ENCODE measurements at places on chromosomes 11 and 22. TPM values are rescaled to one million over a fixed set of nuclear protein-coding genes. Genes with fewer than 3 reads are reported as not detected.

The KRTAP5-11 gene
- total RNA-seq: not detected

The MUC6 gene
- not detected for total RNA-seq

DNA sequence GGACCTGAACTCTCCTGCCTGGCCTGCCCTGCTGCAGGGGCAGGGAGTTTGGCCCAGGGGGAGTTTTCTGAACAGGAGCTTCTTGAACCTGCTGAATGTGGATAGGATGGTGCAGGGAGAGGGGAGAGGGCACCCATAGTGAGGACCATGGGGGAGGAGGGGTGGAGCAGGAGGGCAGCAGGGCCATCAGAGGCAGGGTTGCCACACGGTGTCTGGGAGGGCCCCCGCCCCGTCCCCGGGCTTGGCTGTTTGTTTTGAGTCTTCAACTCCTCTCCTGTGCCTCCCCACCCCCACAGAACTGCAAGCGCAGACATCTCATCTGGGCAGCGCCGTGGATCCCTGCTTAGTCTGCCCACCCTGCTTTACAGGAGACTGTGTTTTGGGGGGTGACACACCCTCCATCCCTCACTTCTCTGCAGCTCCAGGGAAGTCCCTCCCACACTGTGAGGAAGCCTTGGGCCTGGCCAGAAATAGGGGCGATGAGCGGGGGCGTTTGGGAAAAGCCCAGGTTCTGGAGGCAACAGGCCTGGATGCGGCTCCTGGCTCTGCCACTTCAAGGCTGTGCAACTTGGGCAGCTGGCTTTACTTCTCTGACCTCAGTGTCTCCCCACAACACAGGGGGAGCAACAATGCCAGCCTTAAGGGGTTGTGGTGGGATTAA is 14.4 kb downstream of the NFAM1 start:
- H3K27me3 ChIP-seq: peaks cover 4% of the 10 kb centered on the region
- no peaks in the 10 kb centered on the region for H3K4me1 ChIP-seq
- H3K36me3 ChIP-seq: no peaks in the 10 kb centered on the region
- H3K27ac ChIP-seq: no peak overlapping the region
- DNase-seq: no peak

DNA sequence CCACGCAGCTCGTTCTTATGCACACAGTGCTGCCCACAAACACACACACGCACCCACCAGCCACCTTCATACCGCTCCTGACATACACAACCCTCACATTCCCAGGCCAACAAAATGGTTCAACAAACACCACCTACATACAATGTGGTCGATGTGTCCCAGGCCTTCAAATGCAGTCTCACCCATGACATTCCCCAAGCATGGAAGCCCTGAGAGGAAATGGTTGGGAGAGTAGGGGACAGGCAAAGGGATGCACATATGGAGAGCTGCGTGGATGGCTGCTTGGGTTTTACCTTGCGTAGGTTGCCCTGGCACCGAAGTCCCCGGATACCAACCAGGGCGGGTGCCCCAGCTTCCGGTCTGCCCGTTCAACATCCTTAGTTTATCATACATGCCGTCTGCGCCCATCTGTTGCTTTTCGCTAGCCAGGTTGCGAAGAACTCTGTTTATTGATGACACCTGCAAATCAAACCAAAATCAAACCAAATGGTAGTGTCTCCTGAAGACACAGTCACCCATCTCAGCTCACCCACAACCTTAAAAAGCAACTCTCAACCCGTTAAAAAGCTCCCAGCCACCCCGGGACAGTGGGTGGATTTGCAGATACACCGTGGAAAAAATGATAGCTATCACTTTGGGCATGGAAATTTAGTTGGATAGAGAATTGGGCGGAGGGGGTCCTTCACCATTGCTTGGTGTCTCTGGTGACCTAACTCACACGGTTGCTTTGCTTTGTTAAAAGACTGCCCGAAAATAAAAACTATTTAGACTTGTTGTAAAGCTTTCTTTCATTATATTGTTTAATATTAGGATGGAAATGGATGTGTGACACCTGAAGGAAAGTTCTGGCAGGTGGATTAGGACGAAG is 10.5 kb downstream of the PAX6 start:
- no peaks in the 10 kb centered on the region for H3K4me1 ChIP-seq
- no peak overlapping the region for H3K4me3 ChIP-seq
- DNase-seq: no peak
- no peak overlapping the region for H3K27ac ChIP-seq
- no peaks in the 10 kb centered on the region for H3K27me3 ChIP-seq

DNA sequence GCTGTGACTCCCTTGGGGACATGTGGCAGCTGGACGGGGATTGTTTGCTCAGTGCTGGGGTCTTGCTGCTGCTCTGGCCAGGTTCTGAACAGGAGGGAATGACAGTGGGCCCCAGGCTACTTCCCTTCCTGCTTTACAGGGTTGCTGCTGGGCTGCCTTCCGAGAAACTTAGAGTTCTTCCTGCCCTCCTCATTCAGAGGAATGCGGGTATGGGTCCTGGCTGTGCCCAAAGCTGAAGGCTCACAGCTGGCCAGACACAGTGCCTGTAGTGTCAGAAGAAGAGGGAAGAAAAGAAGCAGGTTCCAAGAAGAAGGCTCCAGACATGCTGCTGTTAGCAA is 108.3 kb upstream of the PARVA start:
- no peaks in the 10 kb centered on the region for H3K36me3 ChIP-seq
- H3K4me1 ChIP-seq: peaks cover 27% of the 10 kb centered on the region
- no peak overlapping the region for H3K27ac ChIP-seq
- no peak overlapping the region for H3K4me3 ChIP-seq
- no peaks in the 10 kb centered on the region for H3K27me3 ChIP-seq

DNA sequence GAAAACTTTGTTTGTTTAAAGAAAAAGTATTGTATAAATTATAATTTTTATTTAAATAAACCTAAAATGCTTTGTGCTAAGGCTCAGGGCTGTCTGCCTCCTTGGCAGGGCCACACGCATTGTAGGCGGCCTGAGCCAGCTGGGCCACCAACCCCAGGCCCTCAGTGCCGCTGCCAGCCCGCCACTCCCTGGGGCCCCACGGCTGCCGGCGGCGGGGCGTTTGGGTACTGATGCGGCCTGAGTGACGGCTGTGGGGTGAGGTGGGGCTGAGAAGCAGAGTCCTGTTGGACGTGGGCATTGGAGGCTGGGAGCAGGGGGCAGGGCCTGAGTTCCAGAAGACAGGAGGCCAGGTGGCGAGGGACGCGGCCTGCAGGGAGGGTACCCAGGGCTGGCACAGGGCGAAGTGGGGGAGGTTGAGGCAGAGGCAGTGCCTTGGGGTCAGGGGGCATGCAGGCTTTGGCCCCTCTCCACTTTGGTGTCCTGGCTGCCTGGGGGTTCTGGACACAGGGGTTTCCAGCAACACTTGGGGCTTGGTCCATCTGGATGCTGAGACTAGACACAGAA is 58.3 kb downstream of the CERK start:
- H3K4me1 ChIP-seq: peaks cover 17% of the 10 kb centered on the region
- no peaks in the 10 kb centered on the region for H3K27me3 ChIP-seq
- DNase-seq: peak; percentile 81
- no peak overlapping the region for H3K4me3 ChIP-seq
- no peak overlapping the region for H3K27ac ChIP-seq
- no peaks in the 10 kb centered on the region for H3K36me3 ChIP-seq

DNA sequence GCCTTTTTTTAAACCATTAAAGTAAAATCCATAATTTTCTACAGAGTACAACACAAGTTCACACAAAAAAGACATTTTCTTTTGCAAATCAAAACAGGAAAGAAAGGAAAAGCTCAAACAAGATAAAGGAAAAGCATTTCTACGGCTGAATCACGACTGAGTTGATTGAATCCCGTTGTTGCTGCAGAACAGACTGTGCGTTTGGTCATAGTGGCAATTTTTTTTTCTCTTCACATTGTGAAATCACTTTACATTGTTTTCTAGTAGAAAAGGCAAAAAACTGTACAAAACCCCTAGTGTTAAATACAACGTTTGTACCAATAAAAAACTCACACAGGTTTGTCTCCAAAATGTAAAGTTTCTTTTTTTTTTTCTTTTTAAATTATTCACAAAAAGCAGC is 17.3 kb upstream of the RAPSN start:
- H3K4me1 ChIP-seq: no peaks in the 10 kb centered on the region
- no peaks in the 10 kb centered on the region for H3K27me3 ChIP-seq
- no peak overlapping the region for H3K4me3 ChIP-seq
- DNase-seq: no peak

DNA sequence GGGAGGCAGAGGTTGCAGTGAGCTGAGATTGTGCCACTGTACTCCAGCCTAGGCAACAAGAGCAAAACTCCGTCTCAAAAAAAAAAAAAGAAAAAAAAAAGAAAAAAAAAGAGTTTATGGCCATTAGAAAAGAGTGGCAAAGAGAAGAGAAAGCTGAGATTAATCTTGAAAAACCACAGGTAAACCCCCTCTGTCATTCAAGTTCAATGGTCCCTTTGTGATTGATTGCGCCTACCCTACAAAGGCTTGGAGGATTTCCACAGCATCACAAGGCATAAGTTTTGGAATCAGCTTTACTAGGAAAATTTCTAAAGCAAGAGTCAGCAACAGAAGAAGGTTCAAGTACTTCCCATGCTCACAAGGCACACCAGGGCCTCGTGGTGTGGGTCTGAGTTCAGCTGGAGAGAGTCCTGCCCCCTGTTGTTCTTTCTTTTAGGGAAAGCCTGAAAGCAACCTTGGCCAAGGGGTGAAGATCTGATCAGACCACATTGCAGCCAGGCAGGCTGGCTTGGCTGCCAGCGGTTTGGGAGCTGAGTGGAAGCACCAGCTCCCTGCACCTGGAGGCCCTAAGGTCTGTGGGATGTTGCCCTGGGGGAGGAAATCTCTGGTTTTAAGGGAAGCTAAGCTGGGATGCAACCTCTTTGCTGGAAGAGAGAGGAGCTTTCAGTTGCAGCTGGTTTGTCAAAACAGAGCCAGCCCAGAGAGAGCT is 41.8 kb downstream of the SLN start:
- no peak for DNase-seq
- no peak overlapping the region for H3K27ac ChIP-seq
- no peak overlapping the region for H3K4me3 ChIP-seq
- no peaks in the 10 kb centered on the region for H3K27me3 ChIP-seq
- no peaks in the 10 kb centered on the region for H3K4me1 ChIP-seq

The KRTAP5-1 gene
- total RNA-seq: not detected

The ABTB2 gene
- total RNA-seq: 0.09 TPM

GRCh38 chr11:26914968-26915367 is 78.9 kb upstream of the FIBIN start:
- no peak overlapping the region for H3K27ac ChIP-seq
- no peak for DNase-seq
- no peak overlapping the region for H3K4me3 ChIP-seq

- no peaks in the 10 kb centered on the region for H3K36me3 ChIP-seq
- H3K4me1 ChIP-seq: peaks cover 29% of the 10 kb centered on the region
- H3K4me3 ChIP-seq: no peak overlapping the region
These were observed 48.4 kb upstream of the ARHGAP42 start for GRCh38 chr11:100638648-100639047.

Data from SJSA1 (cell line).